ENCODE measurements at places on chromosomes 12 and 14.
A peak's percentile ranks its signal among the peaks of the same experiment; 100 is the strongest.

DNA sequence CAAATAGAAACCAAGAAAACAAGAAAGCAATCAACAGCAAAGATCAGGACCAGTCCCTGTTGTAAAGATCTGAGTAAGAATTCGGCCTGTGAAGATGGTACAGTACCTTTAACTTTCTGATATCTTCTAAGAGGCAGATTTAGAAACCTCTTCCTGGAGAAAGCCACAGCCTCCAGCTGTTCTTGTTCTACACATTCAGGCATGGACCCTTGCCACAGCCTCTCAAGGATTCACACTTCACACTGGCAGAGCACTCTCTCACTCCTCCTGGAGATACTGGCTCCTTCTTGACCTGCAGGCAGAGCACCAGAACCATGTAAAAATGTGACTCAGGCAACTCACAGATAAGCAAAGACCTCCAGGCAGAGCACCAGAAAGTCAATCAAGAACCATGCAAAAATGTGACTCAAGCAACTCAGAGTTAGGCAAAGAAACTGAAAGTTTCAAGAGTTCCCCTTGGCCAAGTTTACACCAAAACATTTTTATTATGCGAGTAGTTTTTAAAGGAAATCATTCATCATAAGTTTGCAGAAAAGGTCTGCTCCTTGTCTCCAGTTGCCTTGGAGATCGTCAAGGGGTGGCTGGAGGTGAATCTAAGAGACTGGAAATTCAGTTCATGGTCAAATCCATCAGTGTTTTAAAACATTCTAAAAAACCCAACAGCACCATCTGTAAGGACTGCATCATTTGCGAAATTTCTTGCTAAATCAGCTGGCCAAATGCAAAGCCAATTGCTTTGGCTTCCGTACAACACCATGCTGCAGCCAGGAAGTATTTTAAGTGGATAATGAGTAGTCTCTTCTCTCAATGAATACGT lies 119.3 kb upstream of the MDM1 start:
- no peak for DNase-seq

- DNase-seq = no peak
Observed at GRCh38 chr14:84988357-84988756, 541.6 kb upstream of the FLRT2 start.

DNA sequence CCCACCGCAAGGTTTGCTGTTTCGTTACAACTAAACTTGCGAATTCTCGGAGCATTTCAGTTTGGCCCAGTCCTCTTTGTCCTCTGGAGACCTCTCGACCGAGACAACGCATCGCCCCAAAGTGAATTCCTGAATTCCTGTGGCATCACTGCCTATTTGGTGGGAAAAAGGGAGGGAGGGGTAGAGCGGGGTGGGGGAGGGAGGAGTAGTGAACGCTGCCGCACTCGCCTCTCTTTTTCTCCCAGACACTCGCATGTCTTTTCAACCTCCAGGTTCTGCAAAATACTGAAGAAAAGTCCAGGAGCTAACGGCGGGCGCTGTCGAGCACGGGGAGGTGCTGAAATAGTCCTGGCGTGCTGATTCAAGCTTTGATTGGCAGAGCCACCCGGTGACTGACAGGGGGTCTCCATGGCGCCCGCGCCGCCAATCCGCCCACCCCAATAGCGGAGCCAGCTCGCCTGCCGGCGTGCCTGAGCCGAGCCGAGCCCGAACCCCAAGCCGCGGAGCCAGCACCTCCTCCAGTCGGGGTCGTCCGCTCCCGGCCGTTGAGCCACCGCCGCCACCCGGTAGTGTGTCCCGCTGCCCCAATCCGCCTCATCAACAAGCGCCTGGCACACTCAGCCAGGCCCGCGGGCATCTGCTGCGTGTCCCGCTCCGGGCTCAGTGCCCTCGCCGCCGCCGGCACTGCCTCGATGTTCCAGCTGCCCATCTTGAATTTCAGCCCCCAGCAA lies at the start of gene SIX6:
TSS of gene SIX6 (plus strand) at position 440 of the 731 bp plus-strand sequence. CDS start at position 693, 253 bp downstream.
- peak; percentile 58 for DNase-seq

GRCh38 chr12:105927564-105927963 lies 211.2 kb downstream of the NUAK1 start:
- DNase-seq = no peak

GRCh38 chr12:130919086-130919485 lies 34.6 kb upstream of the ADGRD1 start:
- no peak for DNase-seq

DNA sequence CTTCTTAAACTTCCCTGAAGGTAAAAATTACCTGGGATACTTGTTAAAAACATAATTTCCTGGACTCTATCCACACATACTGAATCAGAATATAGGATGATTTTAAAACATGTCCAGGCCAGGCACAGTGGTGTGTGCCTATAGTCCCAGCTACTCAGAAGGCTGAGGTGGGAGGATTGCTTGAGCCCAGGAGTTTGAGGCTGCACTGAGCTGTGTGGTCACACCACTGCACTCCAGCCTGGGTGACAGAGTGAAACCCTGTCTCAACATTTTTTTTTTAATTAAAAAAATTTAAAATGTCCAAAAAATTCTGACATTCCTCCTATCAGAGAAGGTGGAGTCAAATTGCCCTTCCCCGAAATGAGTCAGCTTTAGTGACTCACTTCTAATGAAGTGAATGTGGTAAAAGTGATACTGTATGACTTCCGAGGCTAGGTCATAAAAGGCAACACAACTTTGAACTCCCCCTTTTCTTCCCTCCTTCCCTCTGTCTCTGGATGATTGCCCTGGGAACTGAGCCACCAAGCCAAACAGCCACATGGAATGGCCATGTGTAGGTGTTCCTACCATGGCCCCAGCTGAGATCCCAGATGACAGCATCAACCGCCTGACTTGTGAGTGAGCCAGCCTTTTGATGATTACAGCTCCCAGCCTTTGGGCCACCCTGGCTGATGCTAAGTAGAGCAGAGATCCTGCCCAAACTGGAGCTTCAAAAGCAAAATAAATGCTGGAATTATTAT lies 36.3 kb downstream of the LIMA1 start:
- no peak for DNase-seq

DNA sequence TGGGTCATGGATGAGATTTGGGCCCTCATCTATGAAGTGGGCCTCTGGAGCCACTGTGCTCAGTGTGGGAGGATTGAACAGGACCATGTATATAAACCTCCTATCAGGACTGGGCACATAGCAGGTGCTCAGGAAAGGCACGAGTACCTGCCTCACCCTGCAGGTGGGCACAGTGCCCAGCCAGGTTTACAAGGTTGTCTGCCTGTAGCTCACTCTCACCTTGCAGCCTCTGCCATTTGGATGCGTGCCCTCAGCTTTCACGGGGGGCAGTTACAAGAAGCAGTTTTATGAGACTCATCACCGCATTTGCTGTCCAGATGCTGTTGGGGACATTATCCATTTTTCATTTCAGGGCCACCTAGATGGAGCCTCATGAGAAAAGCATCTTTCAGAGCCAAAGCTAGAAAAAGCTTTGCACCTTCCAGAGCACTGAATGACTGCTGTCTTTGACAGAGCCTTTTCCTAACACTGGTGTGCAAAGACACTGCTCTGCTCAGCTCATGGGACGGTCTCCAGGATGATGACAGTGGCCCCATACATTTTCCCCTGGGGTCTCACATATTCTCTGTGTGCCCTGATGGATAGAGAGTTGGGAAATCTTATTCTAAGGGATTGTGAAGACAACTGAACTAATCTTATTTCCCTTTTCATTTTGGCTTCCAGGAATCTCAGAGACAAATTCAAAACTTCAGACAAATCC lies 327.5 kb upstream of the RTL1 start:
- DNase-seq = no peak

DNA sequence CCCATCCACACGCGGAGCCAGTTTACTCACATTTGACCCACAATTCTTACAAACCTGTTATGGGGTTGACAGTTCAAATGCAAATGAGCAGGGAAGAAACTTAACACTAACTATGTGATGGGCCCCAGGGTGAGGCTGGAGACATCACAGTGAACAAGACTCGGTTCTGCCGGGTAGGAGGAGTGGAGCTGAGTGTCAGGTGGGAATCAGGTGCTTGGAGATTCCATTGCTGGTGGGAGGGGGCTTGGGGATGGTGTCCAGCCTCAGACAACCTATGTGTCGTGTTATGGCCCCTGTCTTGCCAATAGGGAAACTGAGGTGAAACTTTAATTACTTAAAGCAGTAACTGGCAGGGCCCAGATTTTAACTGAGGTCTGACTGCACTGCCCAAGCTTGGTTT lies 41.9 kb downstream of the BEGAIN start:
- DNase-seq = no peak

DNA sequence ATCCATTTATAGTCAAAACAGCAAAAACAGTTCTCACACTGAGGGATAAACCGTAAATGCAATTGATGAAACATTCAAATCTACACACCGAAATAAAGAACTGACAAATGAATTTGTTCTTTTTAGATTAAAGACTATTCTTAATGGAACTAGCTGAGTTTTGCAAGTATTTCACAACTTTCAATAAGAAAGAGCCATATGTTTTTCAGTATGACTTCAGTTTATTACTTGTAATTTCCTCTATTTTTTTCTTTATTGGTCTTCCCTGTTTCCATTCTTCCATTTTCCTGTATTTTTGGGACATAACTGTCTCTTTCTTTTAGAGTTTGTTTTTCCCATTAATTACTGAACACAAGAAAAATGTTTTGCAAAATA lies 4.3 kb downstream of the BCAT1 start:
- DNase-seq = no peak

- no peak for DNase-seq
Observed at GRCh38 chr12:52162981-52163380, 28.8 kb downstream of the KRT80 start.
